ENCODE measurements at places on chromosomes 13 and 19. TPM values are rescaled to one million over a fixed set of nuclear protein-coding genes. Genes with fewer than 3 reads are reported as not detected.

- no peak for DNase-seq
Observed at GRCh38 chr13:42474954-42475353, 99.0 kb upstream of the TNFSF11 start.

GRCh38 chr19:15540435-15540834, 32.1 kb downstream of the CYP4F22 start:
- no peak for DNase-seq

DNA sequence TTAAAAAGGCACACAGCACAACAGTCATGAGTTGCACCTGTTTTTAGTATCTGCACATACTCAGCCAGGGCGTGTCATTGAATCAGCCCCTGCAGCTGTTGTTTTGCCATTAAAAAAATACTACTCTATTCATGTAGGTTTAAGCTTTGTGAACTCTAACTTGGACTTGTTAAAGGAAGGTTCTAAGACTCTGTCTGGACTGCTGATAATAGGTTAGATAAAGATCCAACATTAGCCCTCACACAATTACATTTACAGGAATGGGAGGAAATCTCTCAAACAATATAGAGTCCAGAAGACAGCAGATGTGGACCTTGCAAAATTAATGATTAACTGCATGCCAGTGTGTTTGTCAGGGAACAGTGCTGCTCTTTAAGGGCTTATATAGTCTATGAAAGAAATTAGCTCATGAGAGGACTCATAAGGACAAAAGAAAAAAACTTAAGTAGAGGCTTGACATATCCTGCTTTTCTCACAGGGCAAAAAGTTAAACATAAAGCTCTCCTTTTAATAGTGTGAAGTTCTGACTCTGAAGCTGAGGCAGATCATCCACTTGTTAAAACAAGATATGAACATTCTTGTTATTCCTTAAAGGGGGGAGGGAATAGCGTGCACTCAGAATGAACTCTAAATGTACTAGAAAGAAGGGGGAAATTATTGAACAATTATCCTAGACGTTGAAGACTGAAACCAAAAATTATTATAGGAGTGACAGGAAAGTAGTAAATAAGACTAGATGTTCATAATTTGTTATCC, 243.6 kb downstream of the NDFIP2 start:
- DNase-seq: no peak

DNA sequence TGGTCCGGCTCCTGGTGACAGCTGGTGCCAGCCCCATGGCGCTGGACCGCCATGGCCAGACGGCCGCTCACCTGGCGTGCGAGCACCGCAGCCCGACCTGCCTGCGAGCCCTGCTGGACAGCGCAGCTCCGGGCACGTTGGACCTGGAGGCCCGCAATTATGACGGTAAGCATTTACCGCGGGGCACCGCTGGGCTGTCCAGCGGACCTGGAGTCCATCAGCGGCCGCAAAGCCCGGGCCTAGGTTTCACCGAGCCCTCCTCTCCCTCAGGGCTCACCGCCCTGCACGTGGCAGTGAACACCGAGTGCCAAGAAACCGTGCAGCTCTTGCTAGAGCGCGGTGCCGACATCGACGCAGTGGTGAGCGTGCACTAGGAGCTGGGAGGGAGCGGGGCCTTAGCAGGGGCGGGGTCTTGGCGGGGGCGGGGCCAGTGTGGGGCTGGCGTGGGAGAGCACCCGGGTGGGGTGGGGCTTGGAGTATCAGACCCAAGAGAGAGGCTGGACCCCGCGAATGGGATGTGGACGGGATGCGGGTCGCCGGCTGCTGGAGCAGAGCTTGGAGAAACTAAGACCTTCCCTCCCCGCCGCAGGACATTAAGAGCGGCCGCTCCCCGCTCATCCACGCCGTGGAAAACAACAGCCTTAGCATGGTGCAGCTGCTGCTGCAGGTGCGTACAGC, 8.7 kb downstream of the BCL3 start:
- DNase-seq: peak; percentile 87

DNA sequence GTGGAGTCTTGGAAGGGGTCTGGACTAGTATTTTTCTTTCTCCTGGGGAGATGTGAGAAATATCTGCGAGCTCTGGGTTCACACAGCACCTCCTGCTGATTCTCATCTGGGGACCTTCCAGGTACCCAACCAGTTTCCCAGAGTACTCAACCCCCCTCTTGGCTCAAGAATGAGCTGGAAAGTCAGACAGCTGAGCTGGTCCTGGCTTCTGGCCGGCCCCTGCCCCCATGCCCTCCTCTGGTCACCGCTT, 2.2 kb upstream of the PDE4A start:
- DNase-seq: no peak

- DNase-seq: no peak
Observed at GRCh38 chr19:788983-789700, 8.1 kb upstream of the PTBP1 start.

The CALR3 gene
- total RNA-seq: not detected

The GIPR gene
- total RNA-seq: 1.6 TPM

The EBPL gene
- 60.2 TPM for total RNA-seq

- DNase-seq: no peak
Observed at GRCh38 chr13:74920361-74920760, 561.6 kb downstream of the TBC1D4 start.

DNA sequence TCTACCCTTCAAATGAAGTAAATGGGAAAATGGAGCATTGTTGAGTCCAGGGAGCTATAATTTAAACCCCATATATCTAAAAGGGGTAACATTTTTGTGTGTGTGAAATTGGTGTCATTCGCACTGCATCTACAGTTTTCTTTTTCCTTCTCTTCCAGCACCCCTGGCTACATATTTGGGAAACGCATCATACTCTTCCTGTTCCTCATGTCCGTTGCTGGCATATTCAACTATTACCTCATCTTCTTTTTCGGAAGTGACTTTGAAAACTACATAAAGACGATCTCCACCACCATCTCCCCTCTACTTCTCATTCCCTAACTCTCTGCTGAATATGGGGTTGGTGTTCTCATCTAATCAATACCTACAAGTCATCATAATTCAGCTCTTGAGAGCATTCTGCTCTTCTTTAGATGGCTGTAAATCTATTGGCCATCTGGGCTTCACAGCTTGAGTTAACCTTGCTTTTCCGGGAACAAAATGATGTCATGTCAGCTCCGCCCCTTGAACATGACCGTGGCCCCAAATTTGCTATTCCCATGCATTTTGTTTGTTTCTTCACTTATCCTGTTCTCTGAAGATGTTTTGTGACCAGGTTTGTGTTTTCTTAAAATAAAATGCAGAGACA, 28.6 kb downstream of the ALOX5AP start:
- no peak for DNase-seq

The SIGLEC14 gene
- total RNA-seq: 0.11 TPM

The RFX1 gene
- 14.7 TPM for total RNA-seq

GRCh38 chr19:46265217-46265828, 31.5 kb upstream of the HIF3A start:
- DNase-seq: peak; percentile 70

The ZNF850 gene
- 8.6 TPM for total RNA-seq

The ONECUT3 gene
- total RNA-seq: not detected

GRCh38 chr13:74299721-74300120, 165.5 kb upstream of the KLF12 start:
- no peak for DNase-seq

GRCh38 chr13:65154661-65155447, 2075.3 kb downstream of the PCDH9 start:
- no peak for DNase-seq

DNA sequence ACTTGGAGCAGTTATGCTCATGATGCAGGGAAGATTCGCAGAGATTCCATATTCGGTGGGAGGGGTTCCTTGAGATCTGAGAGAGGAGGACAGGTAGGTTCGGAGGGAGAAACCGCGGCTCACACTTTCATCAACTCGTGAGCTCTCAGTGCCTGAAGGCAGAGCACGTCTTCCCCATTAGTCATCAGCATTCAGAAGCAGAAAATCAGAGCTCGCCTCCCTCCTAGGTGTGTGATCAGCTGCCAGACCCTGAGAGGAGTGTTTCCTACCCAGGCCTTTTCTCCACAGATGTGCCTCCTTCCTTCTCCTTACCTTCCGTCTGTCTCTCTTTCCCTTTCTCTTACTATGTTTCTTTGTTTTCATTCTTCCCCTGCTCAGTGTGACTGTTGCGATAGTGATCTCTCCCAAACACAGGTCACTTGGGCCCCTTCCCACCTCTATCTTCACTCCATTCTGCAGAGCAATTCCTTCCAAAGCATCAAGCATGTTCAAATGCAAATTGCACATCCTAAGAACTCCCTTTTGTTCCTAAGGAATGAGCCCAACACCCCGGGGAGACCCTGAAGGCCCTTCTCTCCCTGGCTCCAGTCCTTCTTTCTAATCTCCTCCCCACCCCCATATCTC, 389.5 kb downstream of the UQCRFS1 start:
- no peak for DNase-seq

The NALCN gene
- 0.60 TPM for total RNA-seq

DNA sequence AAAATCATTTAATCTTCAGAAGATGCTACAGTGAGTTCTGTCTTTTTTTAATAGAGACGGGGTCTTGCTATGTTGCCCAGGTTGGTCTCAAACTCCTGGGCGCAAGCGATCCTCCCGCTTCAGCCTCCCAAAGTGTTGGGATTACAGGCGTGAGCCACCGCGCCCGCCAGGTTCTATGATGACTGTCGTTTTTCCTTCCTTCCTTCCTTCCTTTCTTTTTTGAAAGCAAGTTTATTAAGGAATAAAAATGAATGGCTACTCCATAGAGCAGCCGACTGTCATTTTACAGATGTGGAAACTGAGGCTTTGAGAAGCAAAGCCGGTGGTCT, 511 bp upstream of the GAMT start:
- DNase-seq: no peak

DNA sequence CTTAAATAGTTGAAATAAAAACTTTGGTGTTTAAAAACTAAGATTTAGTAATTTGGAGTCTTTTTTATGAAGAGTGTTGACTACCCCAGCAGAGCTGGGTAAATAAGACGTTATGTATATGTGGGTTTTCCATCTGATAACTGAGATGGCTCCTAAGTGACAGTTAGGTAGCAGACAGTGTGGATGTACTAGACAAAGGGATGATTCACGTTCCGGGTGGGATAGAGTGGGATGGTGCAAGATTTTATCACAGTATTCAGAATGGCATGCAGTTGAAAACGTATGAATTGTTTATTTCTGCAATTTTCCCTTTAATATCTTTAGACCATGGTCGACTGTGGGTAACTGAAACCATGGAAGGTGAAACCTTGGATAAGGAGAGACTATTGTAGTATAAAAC, 50.4 kb downstream of the NAA16 start:
- DNase-seq: no peak

DNA sequence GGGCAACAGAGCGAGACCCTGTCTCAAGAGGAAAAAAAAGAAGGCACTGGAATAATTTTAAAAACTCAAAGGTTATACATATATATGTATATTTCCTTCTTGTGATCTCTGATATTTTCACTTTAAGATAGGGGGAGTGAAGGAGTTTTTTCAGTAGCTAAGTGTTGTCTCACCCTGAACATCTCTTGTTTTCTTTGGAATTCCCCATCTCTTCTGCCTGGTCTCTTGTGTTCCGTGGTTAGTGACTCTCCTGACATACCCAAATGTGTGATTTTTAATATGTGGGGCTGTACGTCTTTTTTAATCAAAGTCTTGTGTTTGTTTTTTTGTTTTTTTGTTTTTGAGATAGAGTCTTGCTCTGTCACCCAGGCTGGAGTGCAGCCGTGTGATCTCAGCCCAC, 15.3 kb upstream of the KCTD4 start:
- no peak for DNase-seq

DNA sequence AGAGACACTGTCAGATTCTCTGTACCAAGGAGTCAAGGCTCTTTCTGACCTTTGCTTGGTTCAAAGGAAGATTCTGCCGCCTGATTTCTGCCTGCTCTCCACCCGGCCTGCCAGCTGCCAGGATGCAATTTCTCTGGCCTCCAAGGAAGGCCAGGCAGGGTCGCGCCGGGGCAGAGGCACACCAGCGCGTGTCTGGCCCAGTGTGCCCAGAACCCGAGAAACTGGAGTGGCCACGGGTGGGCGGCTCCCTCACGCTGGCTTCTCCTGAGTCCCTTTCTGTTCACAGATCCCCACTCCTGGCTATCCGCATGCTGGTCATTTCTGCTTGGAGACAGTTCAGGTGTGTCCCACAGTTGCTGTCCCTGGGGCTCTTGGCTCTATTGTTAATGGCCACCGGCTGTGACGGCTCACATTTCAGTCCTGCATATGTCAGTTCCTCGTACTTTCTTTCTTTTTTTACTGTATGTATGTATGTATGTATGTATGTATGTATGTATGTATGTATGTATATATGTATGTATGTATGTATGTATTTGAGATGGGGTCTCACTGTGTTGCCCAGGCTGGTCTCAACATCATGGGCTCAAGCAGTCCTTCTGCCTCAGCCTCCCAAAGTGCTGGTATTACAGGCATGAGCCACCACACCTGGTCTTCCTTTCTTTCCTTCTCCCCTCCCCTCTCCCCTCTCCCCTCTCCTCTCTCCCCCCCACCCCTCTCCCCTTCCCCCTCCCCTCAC, 16.9 kb downstream of the TMPRSS9 start:
- no peak for DNase-seq

DNA sequence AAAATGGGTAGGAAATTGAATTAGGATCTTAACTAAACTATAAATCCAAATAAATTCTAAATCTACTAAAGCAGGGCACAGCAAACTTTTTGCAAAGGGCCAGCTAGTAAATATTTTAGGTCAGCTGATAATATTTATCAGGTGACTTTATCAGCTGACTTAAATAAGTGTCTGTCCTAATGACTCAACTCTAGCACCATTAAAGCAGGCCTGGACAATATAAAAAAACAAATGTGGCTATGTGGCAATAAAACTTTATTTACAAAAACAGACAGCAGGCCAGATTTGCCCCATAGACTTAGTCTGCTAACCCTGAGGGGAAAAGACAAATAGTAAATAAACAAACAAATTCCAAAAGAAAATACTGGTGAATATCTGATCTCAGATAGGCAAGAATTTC, 27.7 kb upstream of the DOCK9 start:
- DNase-seq: no peak

DNA sequence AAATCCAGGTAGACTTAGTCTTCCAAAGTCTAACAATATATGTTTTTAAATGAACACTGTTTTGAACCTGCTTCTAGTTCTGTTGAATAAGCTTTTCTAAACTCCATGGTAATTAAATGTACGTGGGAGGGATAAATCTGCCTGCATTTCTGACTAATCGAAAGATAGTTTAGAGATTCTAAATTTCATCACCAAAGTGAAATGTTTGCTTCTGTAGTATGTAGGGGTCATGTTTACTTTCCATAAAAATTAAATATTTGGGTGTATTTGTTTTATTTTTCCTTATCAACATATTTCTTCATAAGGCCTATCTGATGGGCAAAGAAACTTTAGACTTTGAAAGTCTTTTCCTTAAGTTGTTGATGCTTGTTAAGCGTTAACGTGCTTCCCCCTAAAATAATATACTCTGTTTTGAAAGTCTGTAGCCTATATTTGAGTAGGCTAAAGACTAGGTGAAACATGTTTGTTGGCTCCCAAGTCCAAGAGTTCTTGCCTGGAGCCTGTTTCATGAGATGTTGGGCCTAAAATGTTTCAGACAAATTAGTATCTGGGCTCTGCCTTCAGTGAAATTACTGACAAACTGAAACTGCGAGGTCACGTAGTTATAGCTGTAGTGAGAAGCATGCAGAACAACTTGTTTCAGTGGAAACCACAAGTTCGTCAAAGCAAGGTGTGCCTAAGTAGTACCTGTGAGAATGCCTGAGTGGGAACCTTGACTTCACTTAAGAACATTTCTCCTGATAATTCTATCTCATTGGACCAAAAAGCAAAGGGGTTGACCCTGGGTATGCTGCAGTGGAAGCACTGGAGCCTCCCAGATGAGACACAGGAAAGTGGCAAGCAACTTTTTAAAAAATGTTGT, 126.2 kb downstream of the LMO7 start:
- DNase-seq: no peak

Data from ovary (tissue), 10 donors.